ENCODE measurements at places on chromosomes 6 and 20.

- H3K4me1 ChIP-seq: no peaks in the 10 kb centered on the region
- no peak for DNase-seq
- no peaks in the 10 kb centered on the region for H3K36me3 ChIP-seq
- no peak overlapping the region for H3K27ac ChIP-seq
Measured at GRCh38 chr6:122072014-122072647, 327.3 kb upstream of the HSF2 start.

DNA sequence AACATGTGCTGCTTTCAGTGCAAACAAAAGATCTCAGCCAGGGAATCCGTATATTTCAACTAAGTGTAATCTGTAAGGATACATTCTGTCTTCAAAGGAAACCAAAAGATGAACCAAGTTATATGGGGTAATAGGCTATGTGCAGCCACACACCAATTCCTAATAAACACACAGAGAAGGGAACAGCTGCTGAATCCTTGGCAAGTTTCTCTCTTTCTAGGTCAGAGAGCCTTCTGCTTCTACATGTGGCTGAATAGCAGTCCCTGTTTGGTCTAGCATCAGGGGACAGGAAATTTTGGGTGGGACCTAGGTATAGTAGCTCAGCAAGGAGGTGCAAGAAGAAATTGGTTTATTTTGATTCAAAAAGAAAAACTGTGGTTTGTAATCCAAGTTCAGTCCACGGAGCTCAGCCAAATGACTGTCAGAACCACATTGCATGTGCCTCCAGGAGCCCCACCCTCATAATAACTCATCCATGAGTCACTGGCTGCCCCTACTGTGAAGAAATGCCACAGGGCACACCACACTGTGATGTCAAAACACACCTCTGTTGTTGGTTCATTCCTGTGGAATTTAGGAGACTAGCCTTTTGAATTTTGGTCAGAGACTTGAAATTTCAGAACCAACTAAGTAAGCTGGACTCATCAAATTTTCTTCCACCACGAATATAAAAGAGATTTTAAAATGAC, 21.1 kb downstream of the SPTLC3 start:
- peaks cover 30% of the 10 kb centered on the region for H3K4me1 ChIP-seq
- H3K36me3 ChIP-seq: no peaks in the 10 kb centered on the region
- DNase-seq: peak; percentile 86
- H3K27me3 ChIP-seq: no peaks in the 10 kb centered on the region

DNA sequence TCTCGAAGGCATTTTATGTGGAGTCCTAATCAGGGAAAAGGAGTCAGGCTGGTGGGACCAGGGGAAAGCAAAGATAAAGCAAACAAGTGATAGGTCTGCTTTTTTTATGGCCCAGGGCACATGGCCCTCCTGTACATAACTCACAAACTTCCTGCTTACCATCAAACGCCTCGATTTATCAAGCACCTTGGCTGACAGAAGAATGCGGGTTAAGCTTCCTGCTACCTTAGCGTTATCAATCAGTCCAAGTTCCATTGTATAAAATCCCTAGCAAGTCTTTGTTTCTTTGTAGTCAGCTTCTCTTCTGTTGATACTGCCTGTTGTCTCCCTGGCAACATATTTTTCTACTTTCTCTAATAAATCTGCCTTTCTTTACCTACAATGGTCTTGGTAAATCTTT, 4.1 kb upstream of the TRIM27 start:
- H3K27me3 ChIP-seq: no peaks in the 10 kb centered on the region
- H3K4me3 ChIP-seq: no peak overlapping the region
- H3K4me1 ChIP-seq: peaks cover 11% of the 10 kb centered on the region

DNA sequence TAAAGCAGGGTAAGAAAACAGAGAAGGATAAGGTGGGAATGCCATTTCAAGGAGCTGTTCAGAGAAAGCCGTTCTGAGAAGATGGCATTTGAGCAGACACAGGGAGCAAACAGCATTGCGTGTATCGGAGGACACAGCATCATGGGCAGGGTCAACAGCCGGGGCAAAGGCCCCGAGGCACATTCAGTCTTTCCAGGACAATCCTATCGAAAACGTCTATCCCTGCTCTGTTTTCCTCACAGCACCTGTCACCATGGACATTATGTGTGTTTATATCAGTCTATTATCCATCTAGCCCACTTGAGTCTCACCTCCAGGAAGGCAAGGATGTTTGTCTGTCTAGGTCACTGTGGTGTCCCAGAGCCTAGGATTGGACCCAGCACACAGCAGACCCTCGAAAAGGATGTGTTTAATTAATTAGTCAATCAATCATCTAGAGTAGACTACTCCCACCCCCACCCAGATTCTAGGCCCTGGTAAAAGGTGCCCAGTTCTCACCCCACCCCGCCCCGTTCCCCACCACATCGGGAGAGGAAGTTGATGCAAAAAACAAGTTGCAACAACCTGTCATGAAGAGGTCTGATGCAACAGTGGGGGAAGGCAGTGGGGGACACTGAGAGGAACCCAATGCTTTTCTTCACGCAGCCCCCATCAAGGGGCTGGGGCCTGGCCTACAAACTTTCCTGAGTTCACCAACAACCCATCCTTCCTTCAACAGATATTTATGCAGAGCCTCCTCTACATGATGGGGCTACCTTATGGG, 66.6 kb downstream of the PREX1 start:
- H3K27me3 ChIP-seq: no peaks in the 10 kb centered on the region
- H3K4me1 ChIP-seq: peaks cover 10% of the 10 kb centered on the region

DNA sequence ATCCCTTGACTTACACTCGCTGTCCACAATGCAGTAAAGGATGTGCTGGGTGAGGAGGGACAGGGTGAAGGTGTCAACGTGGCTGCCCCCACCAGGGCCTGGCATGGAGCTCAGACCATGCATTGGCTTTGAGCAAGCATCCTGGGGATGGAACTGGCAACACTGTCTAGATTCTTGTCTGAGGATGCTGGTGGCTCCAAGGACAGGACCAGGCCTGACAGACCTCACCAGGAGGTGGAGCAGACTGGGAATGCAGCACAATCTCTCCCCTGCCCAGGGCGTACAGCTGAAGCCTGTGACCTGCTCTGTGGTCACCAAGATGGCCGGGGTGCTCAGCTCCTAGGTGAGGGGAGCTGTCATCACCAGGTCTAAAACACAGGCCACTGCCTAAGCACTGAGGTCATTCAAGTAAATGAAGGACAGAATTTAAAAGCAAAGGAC, 50.9 kb downstream of the MYH7B start:
- H3K27me3 ChIP-seq: no peaks in the 10 kb centered on the region
- H3K4me3 ChIP-seq: no peak overlapping the region
- no peak for DNase-seq
- no peaks in the 10 kb centered on the region for H3K4me1 ChIP-seq

DNA sequence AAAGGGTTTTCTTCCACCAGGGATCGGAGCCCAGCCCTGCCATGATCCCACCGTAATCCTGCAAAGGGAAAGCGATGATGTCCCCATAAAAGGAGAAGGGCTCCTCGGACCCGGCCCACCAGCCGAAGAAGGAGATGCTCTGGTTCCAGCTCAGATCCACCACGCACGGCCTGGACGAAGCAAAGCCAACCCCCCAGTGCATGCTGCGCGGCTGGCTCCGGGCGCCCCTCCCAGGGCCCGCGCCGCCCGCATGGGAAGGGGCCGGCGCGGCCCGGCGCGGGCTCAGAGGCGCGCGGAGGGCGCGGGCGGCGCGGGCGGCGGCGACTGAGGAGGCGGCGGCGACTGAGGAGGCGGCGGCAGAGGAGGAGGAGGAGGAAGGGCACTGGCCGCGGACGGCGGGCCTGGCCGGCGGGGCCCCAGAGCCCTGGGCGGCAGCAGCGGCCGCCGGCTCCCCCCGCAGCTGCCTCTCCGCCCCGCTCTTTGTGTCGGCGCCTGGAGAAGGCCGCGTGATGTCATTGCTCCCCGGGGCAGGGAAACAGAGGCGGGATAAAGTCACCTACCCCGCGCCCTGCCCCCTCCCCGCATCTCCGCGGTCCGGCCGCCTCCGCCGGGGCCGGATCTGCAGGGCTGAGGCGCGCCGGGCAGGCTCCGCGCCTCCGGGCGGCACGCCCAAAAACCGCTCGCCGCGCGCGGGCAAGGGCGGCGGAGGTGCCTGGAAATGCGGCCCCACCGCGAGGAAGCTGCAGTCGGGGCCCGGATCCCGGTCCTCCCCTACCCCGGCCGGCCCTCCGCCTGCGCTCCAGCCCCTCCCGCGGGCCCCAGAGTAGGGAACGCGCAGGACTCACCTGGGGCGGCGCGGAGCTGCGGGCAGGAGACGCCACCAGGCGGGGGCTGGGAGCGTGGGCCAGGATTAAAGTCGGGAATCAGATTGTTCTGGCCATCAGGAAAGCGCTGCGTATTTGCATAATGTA, at the start of gene FAXC:
TSS of gene FAXC (minus strand) at position 504 of the 971 bp plus-strand sequence. CDS start at position 202, 302 bp downstream.
- DNase-seq: peak; percentile 66
- no peaks in the 10 kb centered on the region for H3K27me3 ChIP-seq
- H3K4me3 ChIP-seq: peak within 1 kb of the TSS; percentile 81
- H3K4me1 ChIP-seq: peaks cover 12% of the 10 kb centered on the region

- H3K4me1 ChIP-seq: no peaks in the 10 kb centered on the region
- H3K36me3 ChIP-seq: no peaks in the 10 kb centered on the region
- H3K27me3 ChIP-seq: peaks cover 99% of the 10 kb centered on the region
- no peak overlapping the region for H3K4me3 ChIP-seq
- DNase-seq: no peak
- H3K27ac ChIP-seq: no peak overlapping the region
Measured at GRCh38 chr20:59456342-59457279, 147.7 kb upstream of the PHACTR3 start.

GRCh38 chr20:17334932-17335331, 108.1 kb downstream of the PCSK2 start:
- no peaks in the 10 kb centered on the region for H3K4me1 ChIP-seq
- H3K27ac ChIP-seq: no peak overlapping the region
- H3K4me3 ChIP-seq: no peak overlapping the region

DNA sequence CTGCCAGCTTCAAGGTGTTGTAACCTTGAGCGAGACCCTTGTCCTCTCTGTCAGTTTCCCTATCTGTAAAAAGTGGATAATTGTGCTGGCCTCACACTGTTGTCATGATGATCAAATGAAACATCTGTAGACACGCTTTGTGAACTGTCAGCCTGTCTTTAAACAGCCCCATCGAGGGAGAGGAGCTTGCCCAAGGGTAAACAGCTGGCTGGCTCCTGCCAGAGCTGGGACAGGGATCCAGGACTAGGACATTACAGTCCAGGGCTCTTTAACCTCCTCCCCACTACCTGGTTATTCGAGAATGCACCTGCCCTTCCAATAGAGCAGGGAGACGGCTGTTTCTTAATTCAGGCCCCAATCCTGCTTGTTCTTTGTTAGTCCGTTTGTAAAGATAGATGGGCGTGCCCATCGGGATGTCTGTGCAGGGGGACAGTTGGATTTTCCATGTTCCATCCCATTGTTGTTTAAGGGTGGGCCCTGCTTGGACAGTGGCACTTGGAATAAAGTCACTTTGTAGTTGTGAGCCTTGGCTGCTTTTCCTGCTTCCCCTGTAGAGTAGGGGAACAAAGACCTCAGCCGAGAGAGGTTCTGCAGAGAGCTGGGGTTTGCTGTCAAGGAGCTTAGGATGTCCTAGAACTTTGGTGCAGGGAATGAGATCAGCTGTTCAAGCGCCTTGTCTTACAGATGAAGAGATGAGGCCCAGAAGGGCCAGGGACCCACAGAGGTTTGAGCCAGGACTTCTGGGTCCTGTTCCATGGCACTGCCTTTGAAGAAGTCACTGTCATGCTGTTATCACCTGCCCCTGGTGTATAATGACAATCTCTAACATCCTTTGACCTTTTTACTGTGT, 77.9 kb upstream of the MYL9 start:
- H3K4me1 ChIP-seq: peaks cover 58% of the 10 kb centered on the region
- peak overlapping the region; percentile 93 for H3K4me3 ChIP-seq
- H3K27ac ChIP-seq: peak overlapping the region; percentile 92
- H3K36me3 ChIP-seq: no peaks in the 10 kb centered on the region
- DNase-seq: no peak

DNA sequence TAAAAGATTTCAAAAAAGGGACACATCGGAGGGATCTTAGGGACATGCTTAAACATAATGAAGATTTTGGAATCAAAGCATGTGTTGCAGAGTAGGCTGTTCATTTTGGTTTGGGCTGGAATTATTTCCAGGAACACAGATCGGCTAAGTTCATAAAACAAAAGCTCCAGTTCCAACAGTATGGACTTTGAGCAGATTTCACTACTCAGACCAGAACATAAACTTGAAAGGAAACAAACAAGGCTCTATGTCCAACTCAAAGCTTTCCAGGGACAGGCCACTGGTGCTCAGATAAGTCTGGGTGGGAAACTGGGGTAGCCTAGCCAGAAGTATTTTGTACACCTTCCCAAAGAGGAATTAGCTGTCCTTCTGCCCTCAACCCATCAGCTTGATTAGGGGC, 51.2 kb upstream of the GMPR start:
- H3K4me3 ChIP-seq: no peak overlapping the region
- no peaks in the 10 kb centered on the region for H3K36me3 ChIP-seq
- H3K27me3 ChIP-seq: peaks cover 69% of the 10 kb centered on the region
- no peaks in the 10 kb centered on the region for H3K4me1 ChIP-seq
